Activated CD8-positive, alpha-beta memory T cell treated with anti-CD3 and anti-CD28 coated beads for 1 hour (primary cell): ENCODE measurements at places on chromosomes 4 and X.

- DNase-seq = no peak
These were observed 24.1 kb downstream of the SEC24D start for GRCh38 chr4:118811832-118812231.

DNA sequence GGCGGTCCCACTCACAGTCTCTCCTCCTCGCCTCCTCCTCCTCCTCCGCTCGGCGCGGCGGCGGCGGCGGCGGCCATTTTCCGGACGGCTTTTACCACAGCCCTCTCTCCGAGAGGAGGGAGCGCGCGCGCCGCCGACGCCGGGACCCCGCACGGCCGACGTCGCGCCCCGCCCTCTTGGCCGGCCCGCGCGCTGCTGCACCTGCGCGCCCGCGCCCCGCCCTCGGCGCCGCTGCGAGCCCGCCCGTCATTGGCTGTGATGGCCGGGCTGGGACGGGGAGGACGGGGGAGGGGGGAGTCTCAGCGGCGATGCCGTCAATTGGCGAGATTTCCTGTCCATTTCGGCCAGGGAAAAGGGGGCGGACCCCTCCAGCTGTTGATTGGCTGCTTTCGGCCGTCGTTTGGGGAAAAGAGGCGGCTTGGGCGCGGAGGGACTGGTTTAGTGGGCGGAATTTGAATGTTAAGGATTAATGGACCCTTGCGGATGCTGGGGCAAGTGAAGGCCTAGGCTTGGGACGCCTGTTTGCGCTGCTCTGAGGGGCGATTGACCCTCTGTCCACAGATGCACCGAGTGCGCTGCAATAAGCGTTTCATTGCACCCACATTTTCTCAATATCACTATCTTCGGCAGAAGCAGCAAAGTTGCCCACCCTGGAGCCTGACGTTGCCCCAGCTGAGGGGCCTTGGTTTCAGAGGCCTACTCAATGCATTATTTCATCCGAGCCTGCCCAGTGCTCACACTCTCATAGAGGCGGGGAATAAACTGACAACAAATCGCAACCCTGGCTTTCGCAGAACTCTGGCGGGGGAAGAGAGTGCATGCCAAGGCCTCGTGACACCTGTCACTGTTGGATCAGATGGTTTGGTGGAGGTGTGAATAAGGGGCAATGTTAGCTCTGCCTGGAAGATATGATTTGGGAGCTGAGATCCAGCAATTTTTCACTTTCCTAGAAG, at the start of gene MECP2:
TSS of gene MECP2 (minus strand) at position 129 of the 953 bp plus-strand sequence.
- DNase-seq = peak; percentile 72

- no peak for DNase-seq
These were observed 67.1 kb upstream of the PRKX start for GRCh38 chrX:3780564-3780963.

DNA sequence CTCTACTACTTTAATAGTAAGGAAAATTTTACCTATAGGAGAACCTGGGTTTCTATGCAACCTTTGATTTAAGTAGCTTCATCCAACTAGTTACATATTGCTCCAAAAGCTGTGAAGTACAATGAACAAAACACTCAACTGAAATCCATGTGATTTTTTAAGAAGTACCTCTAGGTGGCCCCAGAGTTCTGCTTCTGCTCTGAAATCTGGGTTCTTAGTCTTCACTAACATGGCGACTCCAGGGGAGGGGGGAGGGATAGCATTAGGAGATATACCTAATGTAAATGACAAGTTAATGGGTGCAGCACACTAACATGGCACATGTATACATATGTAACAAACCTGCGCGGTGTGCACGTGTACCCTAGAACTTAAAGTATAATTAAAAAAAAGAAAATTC, 73.4 kb upstream of the MAGEB2 start:
- no peak for DNase-seq

GRCh38 chr4:174398728-174399127, 115.0 kb downstream of the CEP44 start:
- DNase-seq = no peak

DNA sequence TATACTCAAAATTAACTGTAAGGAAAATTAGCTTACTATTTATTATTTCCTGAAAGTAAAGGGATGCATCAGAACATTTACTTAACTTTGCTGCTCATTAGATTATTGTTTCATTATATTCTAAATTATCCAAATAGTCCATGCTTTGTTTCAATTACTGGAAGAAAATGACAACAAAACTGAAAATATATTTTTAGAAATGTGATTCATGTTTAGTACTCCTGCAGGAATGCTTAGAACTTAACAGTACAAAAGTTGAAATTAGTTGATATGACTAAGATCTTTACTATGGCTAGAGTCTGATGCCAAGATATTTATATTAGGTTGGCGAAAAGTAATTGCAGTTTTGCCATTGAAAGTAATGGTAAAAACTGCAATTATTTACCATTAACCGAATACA, 660.5 kb upstream of the PABPC4L start:
- DNase-seq = no peak

GRCh38 chr4:5009796-5010195, 9.5 kb downstream of the CYTL1 start:
- DNase-seq = no peak

GRCh38 chrX:113009029-113009428, 168.4 kb upstream of the AMOT start:
- DNase-seq = no peak

DNA sequence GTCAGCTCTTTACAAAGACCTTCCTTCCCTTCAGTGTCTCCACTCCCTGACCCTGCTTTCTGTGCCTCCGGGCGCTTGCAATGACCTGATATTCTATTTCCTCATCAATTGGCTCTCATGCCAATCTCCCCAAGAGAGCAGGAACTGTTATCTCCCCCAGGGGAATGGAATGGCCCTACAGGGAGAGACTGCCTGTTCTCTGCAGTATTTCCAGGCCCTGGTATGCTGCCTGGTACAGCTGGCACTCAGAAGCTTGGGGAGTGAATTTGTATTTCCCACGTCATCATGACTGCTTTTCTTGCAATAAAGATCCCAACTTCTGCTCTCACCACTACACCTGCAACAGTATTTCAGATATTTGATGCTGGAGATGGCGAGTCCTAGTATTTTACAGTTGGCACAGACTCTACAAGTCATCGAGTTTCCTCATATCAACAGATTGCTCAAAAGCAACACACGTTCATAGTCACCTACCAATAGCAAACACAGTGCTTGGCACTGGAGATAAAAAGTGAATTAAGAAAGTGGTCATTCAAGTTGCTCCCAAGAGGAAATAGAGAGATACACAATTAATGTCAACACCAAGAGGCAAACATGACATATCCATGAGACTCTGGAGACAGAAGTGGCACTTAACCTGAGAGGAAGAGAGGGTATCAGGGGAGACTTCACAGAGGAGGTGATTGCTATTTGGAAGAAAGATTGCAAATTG, 90.5 kb upstream of the EGFL6 start:
- no peak for DNase-seq

GRCh38 chr4:33722254-33722653, 2522.1 kb downstream of the ARAP2 start:
- no peak for DNase-seq

GRCh38 chr4:87947381-87948160, 27.9 kb upstream of the SPP1 start:
- DNase-seq = no peak

GRCh38 chr4:140135529-140136088, 18.4 kb downstream of the MAML3 start:
- no peak for DNase-seq

DNA sequence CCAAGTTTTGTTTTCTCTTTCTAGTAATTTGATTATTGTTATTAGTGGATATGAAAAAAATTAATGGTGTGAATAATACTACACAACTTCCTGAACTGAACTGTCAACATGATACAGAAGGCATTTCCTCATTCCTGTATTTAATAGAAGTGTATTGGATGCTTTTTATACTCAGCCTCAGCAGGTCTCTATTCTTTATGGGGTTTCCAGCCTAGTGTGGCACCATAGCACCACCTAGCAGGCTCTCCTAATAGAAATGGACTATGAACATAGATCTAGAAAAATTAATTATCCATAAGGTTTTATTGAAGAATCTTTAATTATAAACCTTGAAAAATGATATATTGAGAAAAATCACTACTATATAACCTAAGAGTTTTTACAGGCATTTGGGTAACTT, 52.4 kb downstream of the GLRB start:
- no peak for DNase-seq
